ENCODE measurements at places on chromosomes 16 and 17. TPM values are rescaled to one million over a fixed set of nuclear protein-coding genes. Genes with fewer than 3 reads are reported as not detected.

NPW gene
- total RNA-seq, result 12.3 TPM

KRTAP1-1 gene
- total RNA-seq, result not detected

CCDC200 gene
- total RNA-seq, result not detected

CISD3 gene
- 69.5 TPM for total RNA-seq

TBC1D3 gene
- total RNA-seq, result not detected

HAS3 gene
- 0.39 TPM for total RNA-seq

CLEC18A gene
- total RNA-seq, result 0.11 TPM

SMIM22 gene
- total RNA-seq, result not detected

KRT20 gene
- not detected for total RNA-seq

PHOSPHO1 gene
- 0.71 TPM for total RNA-seq

IRX3 gene
- 0.73 TPM for total RNA-seq

MT1A gene
- 34.9 TPM for total RNA-seq

- no peak for DNase-seq
- H3K4me1 ChIP-seq, result peaks cover 16% of the 10 kb centered on the region
- no peak overlapping the region for H3K27ac ChIP-seq
These were observed 30.6 kb upstream of the FAAP100 start for GRCh38 chr17:81582749-81583148.

GRCh38 chr17:32445074-32445415 lies 735 bp downstream of the PSMD11 start:
- H3K27ac ChIP-seq, result peak overlapping the region; percentile 85
- H3K27me3 ChIP-seq, result no peaks in the 10 kb centered on the region
- peaks cover 4% of the 10 kb centered on the region for H3K4me1 ChIP-seq
- peak overlapping the region; percentile 96 for H3K4me3 ChIP-seq

- no peak overlapping the region for H3K27ac ChIP-seq
- no peaks in the 10 kb centered on the region for H3K36me3 ChIP-seq
- H3K27me3 ChIP-seq, result no peaks in the 10 kb centered on the region
- no peak for DNase-seq
These were observed 5.5 kb upstream of the SRL start for GRCh38 chr16:4247460-4247784.

GRCh38 chr17:42422412-42422957 lies 571 bp downstream of the CAVIN1 start:
- H3K4me1 ChIP-seq, result no peaks in the 10 kb centered on the region
- DNase-seq, result peak; percentile 48
- peak overlapping the region; percentile 84 for H3K27ac ChIP-seq

GRCh38 chr16:67456391-67457081 lies 24.4 kb downstream of the ATP6V0D1 start:
- no peaks in the 10 kb centered on the region for H3K27me3 ChIP-seq
- no peak overlapping the region for H3K27ac ChIP-seq
- no peak overlapping the region for H3K4me3 ChIP-seq
- H3K36me3 ChIP-seq, result peaks cover 3% of the 10 kb centered on the region
- peaks cover 29% of the 10 kb centered on the region for H3K4me1 ChIP-seq

- no peaks in the 10 kb centered on the region for H3K4me1 ChIP-seq
- H3K36me3 ChIP-seq, result no peaks in the 10 kb centered on the region
- no peak for DNase-seq
These were observed 116.1 kb upstream of the MYOCD start for GRCh38 chr17:12549499-12550041.

- H3K4me3 ChIP-seq, result no peak overlapping the region
- no peaks in the 10 kb centered on the region for H3K27me3 ChIP-seq
- no peaks in the 10 kb centered on the region for H3K36me3 ChIP-seq
- H3K27ac ChIP-seq, result no peak overlapping the region
These were observed 57.2 kb upstream of the ZC3H18 start for GRCh38 chr16:88512728-88513696.

GRCh38 chr17:36608794-36609497 lies 7.6 kb downstream of the MRM1 start:
- no peak overlapping the region for H3K27ac ChIP-seq
- no peaks in the 10 kb centered on the region for H3K36me3 ChIP-seq
- H3K4me3 ChIP-seq, result no peak overlapping the region
- H3K27me3 ChIP-seq, result no peaks in the 10 kb centered on the region
- H3K4me1 ChIP-seq, result no peaks in the 10 kb centered on the region
- DNase-seq, result no peak

DNA sequence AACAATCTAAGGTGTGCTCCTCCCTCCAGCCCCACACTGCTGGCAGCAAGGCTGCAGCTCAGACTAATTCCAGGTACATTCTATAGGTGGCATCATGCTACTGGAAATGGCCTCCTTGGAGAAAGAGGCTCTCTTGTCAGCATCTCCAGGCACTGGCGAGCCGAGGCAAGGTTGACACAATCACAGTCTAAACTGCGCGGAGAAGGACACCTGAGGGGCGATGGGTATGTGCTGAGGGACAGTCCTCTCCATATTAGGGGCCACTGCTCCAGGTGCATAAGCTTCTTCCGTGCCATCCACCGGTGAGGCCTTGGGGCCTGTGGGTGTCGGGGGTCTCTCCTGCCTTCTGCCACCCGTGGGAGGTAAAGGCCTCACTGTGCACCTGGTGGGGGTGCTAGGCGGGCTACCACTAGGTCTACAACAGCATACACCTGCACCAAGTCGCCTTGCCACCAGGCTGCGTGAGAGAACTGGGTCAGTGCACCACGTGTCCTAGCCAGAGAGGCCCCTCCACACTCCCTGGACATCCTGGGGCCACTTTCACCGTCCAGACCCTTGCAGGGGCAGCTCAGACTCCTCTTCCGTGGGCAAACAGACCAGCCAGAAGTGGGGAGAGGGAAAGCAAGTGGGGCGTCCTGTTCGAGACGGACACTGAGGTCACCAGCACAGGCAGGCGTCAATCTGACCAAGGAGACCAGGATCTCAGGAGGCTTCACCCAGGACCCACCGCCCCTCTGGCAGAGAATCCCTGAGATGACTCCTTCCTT lies 12.1 kb upstream of the CBX8 start:
- no peak overlapping the region for H3K4me3 ChIP-seq
- H3K27me3 ChIP-seq, result peaks cover 77% of the 10 kb centered on the region
- no peaks in the 10 kb centered on the region for H3K36me3 ChIP-seq
- no peak overlapping the region for H3K27ac ChIP-seq
- no peaks in the 10 kb centered on the region for H3K4me1 ChIP-seq
- peak; percentile 36 for DNase-seq

GRCh38 chr17:68431661-68432071 lies 25.6 kb downstream of the WIPI1 start:
- no peaks in the 10 kb centered on the region for H3K27me3 ChIP-seq
- no peak overlapping the region for H3K4me3 ChIP-seq
- no peaks in the 10 kb centered on the region for H3K4me1 ChIP-seq
- no peak overlapping the region for H3K27ac ChIP-seq

DNA sequence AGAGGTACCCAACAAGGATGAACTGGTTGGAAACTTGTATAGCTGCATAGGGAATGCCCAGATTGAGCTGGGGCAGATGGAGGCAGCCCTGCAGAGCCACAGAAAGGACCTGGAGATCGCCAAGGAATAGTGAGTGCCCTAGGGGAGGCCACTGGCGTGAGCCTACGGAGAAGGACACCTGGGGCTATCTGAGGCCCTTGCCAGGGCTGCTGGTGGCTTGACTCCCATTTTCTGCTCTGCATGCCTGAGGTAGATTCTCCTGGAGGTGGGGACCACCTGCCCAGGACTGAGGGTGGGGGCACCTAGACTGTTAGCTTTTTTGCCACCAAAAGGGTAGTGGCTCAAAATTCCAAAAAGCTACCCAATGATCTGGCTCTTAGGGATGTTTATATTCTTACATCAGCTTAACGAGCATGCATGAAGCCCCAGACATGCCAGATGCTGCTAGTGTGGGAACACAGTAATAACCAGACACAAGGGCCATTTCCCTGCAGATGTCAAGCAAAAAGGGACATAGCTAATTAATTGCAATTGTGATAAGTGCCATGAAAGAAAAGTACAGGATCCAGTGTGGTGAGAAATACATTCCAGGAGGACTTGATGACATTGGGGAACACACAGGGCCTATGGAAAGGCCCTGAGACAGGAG lies 8.8 kb downstream of the ODAD4 start:
- H3K27me3 ChIP-seq, result no peaks in the 10 kb centered on the region
- no peak overlapping the region for H3K4me3 ChIP-seq
- H3K4me1 ChIP-seq, result peaks cover 17% of the 10 kb centered on the region
- no peak for DNase-seq
- H3K27ac ChIP-seq, result no peak overlapping the region

- DNase-seq, result no peak
- H3K4me3 ChIP-seq, result no peak overlapping the region
- H3K27ac ChIP-seq, result no peak overlapping the region
- H3K27me3 ChIP-seq, result no peaks in the 10 kb centered on the region
- H3K36me3 ChIP-seq, result no peaks in the 10 kb centered on the region
These were observed 34.4 kb downstream of the DNAH3 start for GRCh38 chr16:21116148-21116693.

DNA sequence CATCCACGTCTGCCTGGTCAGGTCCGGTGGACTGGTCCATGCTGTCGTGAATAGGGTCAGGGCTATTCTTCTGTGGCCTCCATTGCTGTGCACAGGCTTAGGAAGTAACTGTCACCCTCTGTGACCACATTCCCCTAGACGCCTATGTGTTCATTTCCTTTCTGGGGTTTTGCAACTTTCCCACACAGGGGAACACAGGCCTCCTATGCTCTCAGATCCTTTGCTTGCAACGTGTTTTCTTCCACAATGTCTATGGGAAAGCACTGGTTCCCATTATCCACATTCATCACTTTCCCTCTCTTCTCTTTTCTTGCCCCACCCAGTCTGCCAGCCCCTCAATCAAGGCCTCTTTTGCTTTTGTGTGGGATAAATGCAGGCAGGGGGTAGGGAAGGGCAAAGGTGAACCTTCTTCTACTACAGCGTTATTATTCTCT lies 43.2 kb upstream of the DNAJA2 start:
- no peaks in the 10 kb centered on the region for H3K4me1 ChIP-seq
- H3K27me3 ChIP-seq, result no peaks in the 10 kb centered on the region
- no peaks in the 10 kb centered on the region for H3K36me3 ChIP-seq
- no peak overlapping the region for H3K27ac ChIP-seq
- H3K4me3 ChIP-seq, result no peak overlapping the region

DNA sequence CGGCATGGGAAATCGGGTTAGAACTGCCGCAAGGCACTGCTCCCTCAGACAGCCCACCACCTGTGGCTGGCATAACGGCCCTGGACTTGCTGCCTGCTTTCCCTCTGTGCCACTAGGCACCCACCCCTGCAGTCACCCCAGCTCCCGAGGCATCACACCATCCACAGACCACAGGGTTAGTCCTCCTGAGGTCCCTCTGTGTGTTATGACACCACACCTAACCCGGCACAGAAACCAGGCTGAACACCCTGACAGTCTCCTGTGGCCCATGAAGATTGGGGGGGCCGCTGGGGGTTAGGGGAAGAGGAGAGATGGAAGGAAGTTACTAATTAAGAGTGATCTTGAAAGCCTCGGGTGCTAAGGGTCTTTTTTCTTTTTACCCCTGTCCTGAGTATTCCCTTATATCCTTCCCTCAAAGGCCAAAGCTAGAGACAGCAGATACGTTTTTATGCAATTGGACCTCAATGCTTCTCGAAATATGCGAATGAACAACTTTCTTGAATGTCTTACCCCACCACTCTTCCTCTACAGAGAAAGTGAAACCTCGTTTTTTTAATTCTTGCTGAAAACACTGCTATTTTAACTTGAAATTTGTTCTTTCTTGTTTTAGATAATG lies 7.0 kb downstream of the CYTH1 start:
- H3K36me3 ChIP-seq, result no peaks in the 10 kb centered on the region
- DNase-seq, result peak; percentile 52
- H3K4me1 ChIP-seq, result peaks cover 15% of the 10 kb centered on the region
- H3K4me3 ChIP-seq, result no peak overlapping the region
- H3K27me3 ChIP-seq, result no peaks in the 10 kb centered on the region

DNA sequence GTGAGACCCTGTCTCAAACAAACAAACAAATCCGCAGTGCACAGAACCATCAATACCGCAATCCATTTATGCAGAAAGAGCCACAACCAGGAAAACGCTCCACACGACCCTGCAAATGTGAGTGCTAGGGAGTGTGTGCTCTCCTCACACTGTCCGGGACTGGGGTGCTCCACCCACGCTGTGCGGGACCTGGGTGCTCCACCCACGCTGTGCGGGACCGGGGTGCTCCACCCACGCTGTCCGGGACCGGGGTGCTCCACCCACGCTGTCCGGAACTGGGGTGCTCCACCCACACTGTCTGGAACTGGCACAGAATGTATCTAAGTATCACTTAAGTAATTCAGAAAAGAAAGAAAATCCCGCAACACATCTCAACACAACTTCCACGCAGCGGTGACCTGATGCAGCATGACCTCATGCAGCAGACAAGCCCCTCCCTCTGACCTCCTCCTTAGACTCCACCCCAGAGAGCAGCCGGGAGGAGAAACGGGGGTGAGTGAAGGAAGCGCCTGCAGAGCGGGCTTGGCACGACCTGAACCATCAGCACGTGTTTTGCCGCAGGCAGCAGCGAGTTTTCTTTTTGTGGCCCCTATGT lies 38.5 kb downstream of the ZNF276 start:
- H3K4me1 ChIP-seq, result no peaks in the 10 kb centered on the region
- no peaks in the 10 kb centered on the region for H3K27me3 ChIP-seq
- no peak for DNase-seq
- no peak overlapping the region for H3K27ac ChIP-seq
- H3K4me3 ChIP-seq, result no peak overlapping the region

- H3K4me1 ChIP-seq, result no peaks in the 10 kb centered on the region
- no peaks in the 10 kb centered on the region for H3K27me3 ChIP-seq
- no peak for DNase-seq
- no peaks in the 10 kb centered on the region for H3K36me3 ChIP-seq
- no peak overlapping the region for H3K27ac ChIP-seq
- H3K4me3 ChIP-seq, result no peak overlapping the region
These were observed 215.6 kb upstream of the MAF start for GRCh38 chr16:79816081-79816497.

- H3K27me3 ChIP-seq, result no peaks in the 10 kb centered on the region
- no peaks in the 10 kb centered on the region for H3K36me3 ChIP-seq
- no peak for DNase-seq
- H3K27ac ChIP-seq, result peak overlapping the region; percentile 99
- peak overlapping the region; percentile 92 for H3K4me3 ChIP-seq
These were observed 2.9 kb downstream of the RNASEK start for GRCh38 chr17:7014995-7015958.

DNA sequence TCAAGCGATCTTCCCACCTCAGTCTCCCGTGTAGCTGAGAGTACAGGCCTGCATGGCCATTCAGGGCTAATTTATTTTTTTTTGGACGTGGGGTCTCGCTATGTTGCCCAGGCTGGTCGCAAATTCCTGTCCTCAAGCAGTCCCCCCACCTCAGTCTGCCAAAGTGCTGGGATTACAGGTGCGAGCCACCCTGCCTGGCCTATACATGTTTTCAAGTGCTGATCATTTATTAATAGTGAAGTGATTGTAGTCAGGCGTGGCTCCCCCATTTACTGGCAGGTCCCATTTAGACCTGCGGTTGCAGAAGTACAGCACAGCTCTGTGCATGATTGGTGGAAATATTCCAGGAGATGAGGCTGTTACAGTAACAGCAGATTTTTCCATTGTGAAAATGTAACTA lies 8.4 kb downstream of the FOXK2 start:
- H3K4me1 ChIP-seq, result peaks cover 65% of the 10 kb centered on the region
- no peak overlapping the region for H3K27ac ChIP-seq
- no peaks in the 10 kb centered on the region for H3K27me3 ChIP-seq
- no peak overlapping the region for H3K4me3 ChIP-seq
- no peaks in the 10 kb centered on the region for H3K36me3 ChIP-seq
- no peak for DNase-seq

GRCh38 chr17:82623707-82624106 lies 24.5 kb downstream of the WDR45B start:
- H3K27me3 ChIP-seq, result no peaks in the 10 kb centered on the region
- no peak overlapping the region for H3K27ac ChIP-seq

Measured in right lobe of liver (tissue), 6 donors.